A549 treated with GW870086 at 1 μM for 4 hours (cell line): ENCODE measurements at places on chromosomes 7 and 10. TPM values are rescaled to one million over a fixed set of nuclear protein-coding genes. Genes with fewer than 3 reads are reported as not detected.

IFIT3 gene
- 4.6 to 6.2 TPM (median 6.0 TPM) in 5 replicates for total RNA-seq

CYP2E1 gene
- 0.16 to 0.32 TPM (median 0.28 TPM) in 4 of 5 replicates, not detected in the other for total RNA-seq

TNRC18 gene
- 33.6 to 48.2 TPM (median 43.9 TPM) in 5 replicates for total RNA-seq

MRPS24 gene
- total RNA-seq: 239 to 271 TPM (median 252 TPM) in 5 replicates

GOLGA7B gene
- 3.1 to 4.7 TPM (median 4.1 TPM) in 5 replicates for total RNA-seq

ZNF273 gene
- total RNA-seq: 1.6 to 2.8 TPM (median 2.5 TPM) in 5 replicates

PPP1R3C gene
- total RNA-seq: 16.0 to 20.6 TPM (median 17.1 TPM) in 5 replicates

IFIT1B gene
- not detected in 5 replicates for total RNA-seq

CNPY1 gene
- total RNA-seq: not detected in 5 replicates

CYP3A7 gene
- total RNA-seq: not detected in 5 replicates

FAM131B gene
- total RNA-seq: 0.27 to 0.65 TPM (median 0.40 TPM) in 5 replicates

COL17A1 gene
- 1.5 to 2.2 TPM (median 1.8 TPM) in 5 replicates for total RNA-seq

CDC14C gene
- total RNA-seq: 0.05 TPM in 1 of 5 replicates, not detected in the others

NXPH1 gene
- total RNA-seq: not detected in 5 replicates

TMEM176B gene
- total RNA-seq: 0.11 TPM in 1 of 5 replicates, not detected in the others

TEX47 gene
- not detected in 5 replicates for total RNA-seq

RTKN2 gene
- 0.91 to 1.1 TPM (median 0.96 TPM) in 5 replicates for total RNA-seq

ADGRA1 gene
- total RNA-seq: 0.16 to 0.43 TPM (median 0.24 TPM) in 5 replicates

SYT15B gene
- total RNA-seq: 2.5 to 3.9 TPM (median 2.8 TPM) in 5 replicates

XRCC2 gene
- 3.3 to 5.5 TPM (median 4.7 TPM) in 5 replicates for total RNA-seq

DOCK1 gene
- total RNA-seq: 18.3 to 25.8 TPM (median 23.5 TPM) in 5 replicates

NANOS1 gene
- total RNA-seq: 2.4 to 4.0 TPM (median 3.5 TPM) in 5 replicates

CLDN4 gene
- 5.5 to 7.7 TPM (median 7.4 TPM) in 5 replicates for total RNA-seq

DYNC1I1 gene
- 0.19 to 0.41 TPM (median 0.23 TPM) in 4 of 5 replicates, not detected in the other for total RNA-seq

ZNF3 gene
- total RNA-seq: 20.3 to 23.8 TPM (median 21.1 TPM) in 5 replicates

KDM7A gene
- 2.1 to 3.1 TPM (median 2.5 TPM) in 5 replicates for total RNA-seq

ADAM12 gene
- 3.1 to 5.3 TPM (median 4.1 TPM) in 5 replicates for total RNA-seq

STEAP2 gene
- total RNA-seq: 3.0 to 4.7 TPM (median 4.2 TPM) in 5 replicates

HIBADH gene
- total RNA-seq: 35.5 to 44.2 TPM (median 44.0 TPM) in 5 replicates

POM121L12 gene
- not detected in 5 replicates for total RNA-seq

RADIL gene
- 1.4 to 3.0 TPM (median 2.2 TPM) in 5 replicates for total RNA-seq
